ENCODE measurements at places on chromosomes 1 and 21.

- DNase-seq: no peak
These were observed 14.6 kb downstream of the IKBKE start for GRCh38 chr1:206484901-206485300.

- no peak for DNase-seq
These were observed 17.3 kb downstream of the BCAS2 start for GRCh38 chr1:114564141-114564540.

- DNase-seq: no peak
These were observed 1.1 kb downstream of the SLC50A1 start for GRCh38 chr1:155136748-155137147.

DNA sequence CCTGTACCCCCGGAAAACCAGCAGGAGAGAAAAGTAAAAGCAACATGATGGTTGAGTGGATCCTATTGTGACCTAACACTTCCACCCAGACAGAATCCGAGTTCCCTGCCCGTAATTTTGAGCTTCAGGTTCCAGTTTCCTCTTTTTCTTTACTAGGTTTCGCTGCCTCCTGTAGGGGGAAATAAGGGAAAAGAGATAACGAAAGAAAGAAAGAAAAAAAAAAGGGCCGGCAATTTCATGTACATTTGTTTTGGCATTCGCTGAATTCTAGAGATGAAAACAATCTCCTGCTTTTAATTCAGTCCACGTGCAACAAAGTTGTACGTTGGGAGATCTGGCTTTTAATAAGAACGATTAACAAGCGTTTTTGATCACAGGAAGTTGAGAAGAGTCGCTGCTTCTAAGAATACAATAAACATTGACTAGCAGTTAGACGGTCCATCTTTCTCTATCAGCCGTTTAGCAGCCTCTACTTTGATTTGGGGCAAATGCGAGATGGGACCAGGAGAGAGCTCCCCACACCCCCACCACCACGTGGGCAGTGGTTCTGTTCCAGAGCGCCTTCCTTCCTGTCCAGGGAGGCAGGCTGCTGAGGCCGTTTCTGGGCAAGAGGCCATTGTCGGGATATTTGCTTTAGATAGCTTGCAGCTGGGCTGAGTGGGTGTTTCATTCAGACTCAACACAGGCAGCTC is 155.9 kb upstream of the RUNX1 start:
- peak; percentile 86 for DNase-seq

All from left lung (tissue), 14 donors.